Omental fat pad (tissue), 4 donors: ENCODE measurements at places on chromosomes 12 and 14.

- no peak for DNase-seq
Measured at GRCh38 chr12:25322918-25323531, 72.3 kb upstream of the KRAS start.

DNA sequence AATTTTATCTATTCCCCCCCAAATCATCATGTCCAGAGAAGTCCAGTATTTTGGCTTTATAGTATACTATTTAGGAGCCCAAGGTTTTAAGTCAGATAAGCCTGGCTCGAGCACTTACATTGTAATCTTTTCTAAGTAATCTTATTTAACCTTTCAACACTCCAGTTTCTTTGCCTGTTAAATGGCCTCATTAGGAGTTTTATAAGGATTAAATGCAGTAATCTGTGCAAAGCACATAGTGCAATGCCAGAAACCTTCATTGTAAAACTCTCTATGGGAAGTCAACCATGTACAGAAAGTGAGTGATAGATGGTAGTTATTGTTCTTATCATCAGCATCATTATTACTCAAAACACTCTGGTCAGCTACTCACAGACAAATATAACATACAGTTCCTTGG lies 1330.4 kb downstream of the SLC16A7 start:
- DNase-seq, result no peak

DNA sequence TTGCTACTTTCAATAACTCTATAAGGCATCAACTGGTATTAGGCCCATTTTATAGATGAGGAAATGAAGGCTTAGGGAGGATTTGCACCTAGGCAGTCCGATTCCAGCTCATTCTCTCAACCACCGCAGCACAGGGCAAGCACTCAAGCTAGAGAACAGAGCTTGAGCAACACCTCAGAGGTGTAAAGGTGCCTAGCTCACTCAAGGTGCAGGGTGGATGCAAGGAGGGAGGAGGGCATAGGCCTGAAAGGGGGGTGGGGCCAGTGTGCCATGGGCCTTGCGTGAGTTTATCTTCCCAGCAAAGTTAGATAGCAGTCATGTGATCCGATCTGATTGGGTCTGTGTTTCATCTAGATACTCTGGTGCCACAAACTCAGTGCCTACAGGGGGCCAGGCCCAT lies 10.2 kb upstream of the EMP1 start:
- DNase-seq, result no peak

DNA sequence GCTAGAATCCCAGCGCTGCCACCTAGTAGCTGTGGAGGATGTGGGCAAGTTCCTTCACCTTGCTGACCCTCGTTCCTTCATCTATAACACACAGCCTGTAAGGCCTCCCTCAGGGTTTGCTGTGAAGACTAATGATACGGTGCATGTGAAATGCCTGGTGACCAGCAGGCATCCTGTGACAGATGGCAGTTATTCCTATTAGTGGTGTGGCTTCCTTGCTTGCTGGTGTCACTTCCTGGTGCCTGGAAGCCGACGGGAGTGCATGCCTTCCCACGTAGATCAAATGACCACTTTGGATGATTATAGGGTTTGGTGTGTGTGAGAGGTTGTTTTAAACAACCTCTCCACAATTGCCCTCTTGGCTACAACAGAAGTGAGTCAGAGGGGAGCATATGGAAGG lies 894.9 kb downstream of the VRK1 start:
- DNase-seq, result no peak

- no peak for DNase-seq
Measured at GRCh38 chr12:16421806-16422205, 74.4 kb downstream of the MGST1 start.

- DNase-seq, result no peak
Measured at GRCh38 chr14:100785626-100786025, 40.3 kb upstream of the MEG3 start.

GRCh38 chr14:58789736-58790135 lies 152.0 kb downstream of the DACT1 start:
- DNase-seq, result no peak

- no peak for DNase-seq
Measured at GRCh38 chr12:24565300-24565699, 383.6 kb downstream of the BCAT1 start.

- DNase-seq, result no peak
Measured at GRCh38 chr14:101773378-101773777, 11.9 kb downstream of the PPP2R5C start.

GRCh38 chr12:95321516-95322246 lies 104.1 kb downstream of the VEZT start:
- DNase-seq, result no peak

GRCh38 chr12:122437656-122438121 lies 15.2 kb upstream of the CLIP1 start:
- peak; percentile 43 for DNase-seq
